ENCODE measurements at places on chromosomes 7 and 10. TPM values are rescaled to one million over a fixed set of nuclear protein-coding genes. Genes with fewer than 3 reads are reported as not detected.

The AOAH gene
- 0.51 TPM for total RNA-seq

The SEMA3E gene
- total RNA-seq: 0.35 TPM

The MARCHF5 gene
- total RNA-seq: 7.6 TPM

The POLD2 gene
- total RNA-seq: 92.7 TPM

The SLC13A4 gene
- not detected for total RNA-seq

The AKR1C2 gene
- total RNA-seq: 4.4 TPM

The PVRIG gene
- not detected for total RNA-seq

The CAV1 gene
- 110 TPM for total RNA-seq

The OR2A1 gene
- total RNA-seq: not detected

The UCMA gene
- not detected for total RNA-seq

The TBX20 gene
- total RNA-seq: 1.8 TPM

The DYNC1I1 gene
- total RNA-seq: 0.06 TPM

- no peak for DNase-seq
Observed at GRCh38 chr7:99096124-99096887, 47.6 kb downstream of the SMURF1 start.

DNA sequence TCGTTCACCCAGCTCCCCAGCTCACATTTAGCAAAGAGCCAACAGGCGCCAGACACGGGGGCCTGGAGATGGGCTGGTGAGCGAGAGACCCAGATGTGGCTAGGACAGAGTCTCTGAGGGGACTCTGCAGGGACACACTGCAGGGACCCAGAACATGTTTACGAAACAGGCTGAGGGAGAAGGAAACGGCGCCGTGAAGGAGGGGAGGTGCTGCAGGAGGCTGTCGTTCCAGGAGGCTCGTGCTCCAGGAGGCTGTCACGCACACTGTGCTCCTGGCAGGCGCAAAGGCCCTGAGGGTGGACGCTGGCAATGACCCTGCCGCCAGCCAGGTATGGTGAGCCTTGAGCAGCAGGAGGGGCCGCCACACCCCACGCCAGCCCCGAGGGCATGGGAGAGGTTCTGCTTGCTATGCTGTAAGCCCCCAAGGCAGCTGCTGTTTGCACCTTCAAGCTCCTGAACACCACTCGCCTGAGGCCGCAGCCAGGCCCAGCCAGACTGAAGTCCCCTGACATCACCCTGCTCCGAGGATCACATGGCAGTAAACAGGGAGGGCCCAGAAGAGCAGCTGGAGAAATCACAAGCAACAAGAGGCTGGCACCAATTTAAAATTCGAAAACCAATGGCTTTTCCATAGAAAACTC is 27.3 kb downstream of the ADAP1 start:
- DNase-seq: no peak

GRCh38 chr7:127359011-127359410 is 33.5 kb downstream of the ZNF800 start:
- DNase-seq: no peak

DNA sequence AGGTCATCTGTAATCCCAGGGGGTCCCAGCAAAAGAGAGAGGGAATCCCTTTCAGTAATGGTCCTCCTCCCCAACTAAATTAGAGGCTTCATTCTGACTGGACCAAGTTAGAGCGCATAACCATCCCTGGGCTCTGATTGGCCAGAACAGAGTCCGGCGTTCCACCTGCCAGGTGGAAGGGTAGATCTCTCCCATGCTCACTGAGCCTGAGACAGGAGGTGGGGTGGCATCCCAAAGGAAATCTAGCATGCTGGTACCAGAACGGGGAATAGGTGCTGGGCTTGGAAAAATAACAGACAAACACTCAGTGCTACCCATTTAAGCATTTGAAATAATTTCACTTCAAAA is 21.0 kb upstream of the TSPAN33 start:
- DNase-seq: no peak

GRCh38 chr10:89270153-89270483 is 18.5 kb upstream of the LIPA start:
- DNase-seq: no peak

GRCh38 chr7:47573758-47574481 is 8.0 kb downstream of the TNS3 start:
- DNase-seq: peak; percentile 68

- no peak for DNase-seq
Observed at GRCh38 chr10:118246332-118247295, 95.5 kb downstream of the FAM204A start.

DNA sequence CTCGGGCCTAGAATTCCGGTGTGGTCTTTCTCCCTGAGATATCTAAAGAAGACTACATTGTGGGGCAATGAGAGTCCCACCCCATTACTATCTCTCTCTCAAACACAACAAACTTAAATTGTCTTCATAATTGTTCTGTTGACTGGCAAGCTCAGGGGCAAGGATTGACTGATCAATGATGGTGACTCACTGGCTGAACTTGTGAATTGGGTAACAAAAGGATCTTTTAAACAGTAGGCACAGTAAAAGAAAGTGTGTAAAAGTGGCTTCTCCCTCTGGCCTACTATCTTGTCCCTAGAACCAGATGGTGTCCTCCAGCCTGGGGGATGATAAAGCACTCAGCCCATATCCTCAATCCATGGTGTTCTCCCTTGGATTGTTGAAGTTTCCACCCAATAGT is 63.1 kb upstream of the RAPGEF5 start:
- DNase-seq: no peak

GRCh38 chr7:92622685-92623084 is 32.5 kb upstream of the FAM133B start:
- no peak for DNase-seq

GRCh38 chr7:7185371-7185989 is 3.1 kb downstream of the C1GALT1 start:
- no peak for DNase-seq

GRCh38 chr10:670990-671389 is 18.5 kb downstream of the DIP2C start:
- DNase-seq: no peak

- DNase-seq: no peak
Observed at GRCh38 chr10:107914450-107915214, 750.1 kb upstream of the SORCS1 start.

DNA sequence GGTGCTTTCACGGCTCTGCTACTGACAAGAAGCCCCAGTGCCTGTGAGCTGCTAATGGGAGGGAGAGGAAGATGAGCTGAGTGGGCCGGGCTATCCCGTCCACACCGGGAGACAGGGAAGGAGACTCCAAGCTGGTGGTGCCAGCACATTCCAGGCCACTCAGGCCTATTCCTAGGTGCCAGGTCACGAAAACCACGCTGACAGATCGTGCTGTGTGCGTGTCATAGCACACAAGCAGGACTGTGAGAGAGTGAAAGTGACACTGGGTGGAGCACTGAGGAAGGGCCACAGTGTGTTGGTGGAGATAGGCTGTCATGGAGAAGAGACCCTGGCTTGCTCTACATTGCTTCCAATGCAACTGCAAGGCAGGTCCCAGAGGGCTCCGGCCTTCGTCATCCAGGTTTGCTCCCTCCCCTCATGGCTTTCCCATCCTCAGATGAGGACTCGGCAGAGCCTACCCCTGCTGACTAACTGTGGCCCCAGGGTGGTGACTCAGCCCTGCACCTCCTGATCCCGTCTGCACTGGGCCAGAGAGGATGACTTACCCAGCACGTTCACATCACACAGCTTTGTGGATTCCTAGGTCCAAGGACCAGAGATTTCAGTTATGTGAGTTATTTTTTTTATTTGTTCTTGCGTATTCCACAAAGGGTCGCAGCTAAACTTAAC is 167.3 kb downstream of the EGFR start:
- DNase-seq: peak; percentile 81

GRCh38 chr10:101646364-101646763 is 48.6 kb downstream of the FBXW4 start:
- DNase-seq: no peak

- DNase-seq: no peak
Observed at GRCh38 chr7:124516911-124517310, 248.7 kb downstream of the GPR37 start.

All from epithelial cell of proximal tubule (primary cell).